ENCODE measurements at places on chromosomes 3 and 15.

GRCh38 chr3:142523921-142524566, 54.5 kb downstream of the ATR start:
- DNase-seq = no peak

GRCh38 chr3:65996589-65996988, 42.1 kb downstream of the MAGI1 start:
- DNase-seq = no peak

DNA sequence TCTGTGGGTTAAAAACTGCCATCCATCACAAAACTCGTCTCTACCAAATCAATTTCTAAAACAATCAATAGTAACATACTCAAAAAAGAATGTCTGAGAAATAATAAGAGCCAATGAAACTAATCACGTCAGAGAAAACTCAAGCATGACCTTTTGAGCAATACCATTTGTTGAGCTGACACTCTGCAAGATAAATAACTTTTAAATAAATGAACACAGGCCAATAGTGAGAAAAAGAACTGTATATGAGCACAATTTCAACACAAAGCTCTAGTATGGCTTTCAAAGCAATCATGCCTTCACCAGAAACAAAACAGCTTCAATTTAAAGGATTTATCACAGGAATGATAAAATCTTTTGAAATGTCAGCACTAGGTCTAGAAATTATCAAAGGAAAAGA, 249.2 kb upstream of the SETMAR start:
- DNase-seq = no peak

- DNase-seq = no peak
These were observed 85.3 kb upstream of the SLC6A6 start for GRCh38 chr3:14317057-14317553.

DNA sequence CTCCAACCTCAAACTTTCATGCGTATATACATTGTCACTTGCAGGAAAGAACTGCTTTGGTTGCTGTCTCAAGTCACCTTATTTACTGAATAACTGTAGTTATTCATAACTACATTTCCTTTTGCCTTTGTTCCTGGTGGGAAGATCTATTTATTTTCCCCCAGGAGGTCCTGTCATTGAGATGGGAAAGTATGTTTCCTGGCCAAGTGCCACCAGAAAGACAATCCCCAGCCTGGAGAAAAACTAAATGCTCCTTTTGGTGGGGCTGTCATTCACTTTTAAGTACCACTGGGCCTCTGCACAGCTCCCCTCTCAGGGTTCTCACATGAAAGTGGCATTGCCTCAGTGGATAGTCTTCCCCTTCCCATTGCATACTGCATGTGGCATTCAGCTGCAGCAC, 59.8 kb downstream of the LRRC3B start:
- no peak for DNase-seq

GRCh38 chr3:172285844-172286243, 162.4 kb downstream of the GHSR start:
- DNase-seq = no peak

GRCh38 chr3:152557302-152557999, 277.5 kb upstream of the P2RY1 start:
- DNase-seq = no peak

GRCh38 chr3:114567771-114568170, 273.9 kb downstream of the TIGIT start:
- no peak for DNase-seq

DNA sequence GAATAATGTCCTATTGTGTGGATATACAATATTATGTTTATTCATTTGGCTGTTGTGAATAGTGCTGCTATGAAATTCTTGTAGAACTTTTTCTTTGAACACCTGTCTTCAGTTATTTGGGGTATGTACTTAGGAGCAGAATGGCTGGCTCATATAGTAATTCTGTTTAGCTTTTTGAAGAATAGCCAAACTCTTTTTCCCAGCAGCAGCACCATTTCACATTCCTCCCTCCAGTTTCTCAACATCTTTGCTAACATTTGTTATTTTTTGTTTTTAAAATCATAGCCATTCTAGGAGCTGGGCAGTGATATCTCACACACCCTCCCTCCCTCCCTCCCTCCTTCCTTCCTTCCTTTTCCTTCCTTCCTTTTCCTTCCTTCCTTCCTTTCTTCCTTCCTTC, 39.7 kb downstream of the LSM3 start:
- no peak for DNase-seq

DNA sequence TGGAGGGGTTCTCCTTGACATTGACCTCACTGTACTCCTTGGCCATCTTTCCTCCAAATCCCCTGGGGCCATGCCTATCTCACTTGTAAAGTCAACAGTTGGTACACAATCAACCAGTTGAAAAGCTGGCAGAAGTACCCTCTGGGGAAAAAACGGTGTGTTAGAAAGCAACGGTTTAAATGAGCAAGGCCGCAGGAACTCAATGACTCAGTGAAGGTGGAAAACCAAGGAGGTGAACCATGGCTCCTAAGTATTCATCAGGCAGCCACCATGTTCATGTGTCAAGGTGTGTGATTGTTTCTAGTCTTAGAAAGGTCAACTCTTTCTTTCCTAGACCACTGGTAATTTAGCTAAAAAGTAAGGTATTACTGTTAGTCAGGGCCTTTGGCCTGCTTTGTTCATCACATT, 130.9 kb upstream of the SATB1 start:
- DNase-seq = no peak

GRCh38 chr3:41394896-41395295, 195.6 kb downstream of the CTNNB1 start:
- no peak for DNase-seq

DNA sequence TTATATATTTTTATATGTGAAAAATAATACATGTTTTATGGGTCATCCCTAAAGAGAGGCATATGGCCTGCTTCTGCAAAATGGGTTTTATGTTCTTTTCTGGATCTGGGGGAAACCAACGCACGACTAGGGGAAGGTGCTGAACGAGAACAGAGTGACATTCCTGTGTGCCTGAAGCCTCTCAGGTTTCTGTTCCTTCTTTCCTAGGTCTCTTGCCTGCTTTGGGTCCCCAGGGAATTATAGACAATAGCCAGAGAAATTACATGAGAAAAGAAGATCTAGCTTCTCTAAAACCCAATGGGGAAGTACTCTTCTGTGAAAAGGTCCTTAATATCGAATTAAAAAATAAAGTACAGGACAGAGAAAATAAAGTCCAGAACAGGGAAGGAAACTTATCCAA, 66.5 kb downstream of the IGSF11 start:
- no peak for DNase-seq

- DNase-seq = no peak
These were observed 3.9 kb downstream of the NUSAP1 start for GRCh38 chr15:41336549-41336948.

- no peak for DNase-seq
These were observed 81.3 kb upstream of the RNF7 start for GRCh38 chr3:141656771-141657170.

DNA sequence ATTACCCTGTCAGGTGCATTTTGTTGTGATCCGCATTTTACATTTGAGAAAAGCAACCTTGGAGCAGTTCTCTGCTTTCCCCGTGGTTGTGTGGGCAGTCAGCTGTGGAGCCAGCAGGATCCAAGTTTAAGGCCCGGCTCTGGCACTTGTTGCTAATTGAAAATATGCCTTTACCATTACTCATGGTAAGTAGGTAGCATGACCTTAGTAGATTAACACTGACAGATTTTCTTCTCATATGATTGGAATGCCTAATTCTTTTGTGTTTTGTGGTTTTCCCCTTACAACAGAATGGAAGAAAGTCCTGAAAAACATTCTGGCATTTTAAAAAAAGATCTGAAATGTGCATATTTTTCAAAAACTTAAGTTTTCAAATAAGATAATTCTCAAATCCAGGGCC, 246.5 kb upstream of the LRRN1 start:
- DNase-seq = no peak

- no peak for DNase-seq
These were observed 44.8 kb downstream of the KBTBD12 start for GRCh38 chr3:127959873-127960272.

- no peak for DNase-seq
These were observed 249.0 kb downstream of the MCTP2 start for GRCh38 chr15:94480289-94480834.

- no peak for DNase-seq
These were observed 3.0 kb upstream of the TKT start for GRCh38 chr3:53258600-53259426.

GRCh38 chr15:69061414-69061842, 46.9 kb downstream of the NOX5 start:
- DNase-seq = no peak

DNA sequence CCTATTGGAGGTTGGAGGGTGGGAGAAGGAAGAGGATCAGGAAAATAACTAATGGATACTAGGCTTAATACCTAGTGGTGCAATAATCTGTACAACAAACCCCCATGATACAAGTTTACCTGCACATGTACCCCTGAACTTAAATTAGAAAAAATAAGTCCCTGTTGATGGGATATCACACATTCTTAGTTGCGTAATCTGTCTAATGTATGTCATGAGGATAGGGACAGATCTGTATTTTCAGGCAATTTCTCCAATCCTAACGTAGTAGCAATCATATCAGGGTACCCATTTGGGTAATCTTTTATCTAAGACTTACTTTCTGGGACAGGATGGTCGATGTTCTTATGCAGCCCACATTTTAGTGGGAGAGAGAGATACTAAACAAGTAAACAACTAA, 239.1 kb upstream of the AZI2 start:
- no peak for DNase-seq

GRCh38 chr3:16906682-16907081, 21.9 kb downstream of the PLCL2 start:
- no peak for DNase-seq

DNA sequence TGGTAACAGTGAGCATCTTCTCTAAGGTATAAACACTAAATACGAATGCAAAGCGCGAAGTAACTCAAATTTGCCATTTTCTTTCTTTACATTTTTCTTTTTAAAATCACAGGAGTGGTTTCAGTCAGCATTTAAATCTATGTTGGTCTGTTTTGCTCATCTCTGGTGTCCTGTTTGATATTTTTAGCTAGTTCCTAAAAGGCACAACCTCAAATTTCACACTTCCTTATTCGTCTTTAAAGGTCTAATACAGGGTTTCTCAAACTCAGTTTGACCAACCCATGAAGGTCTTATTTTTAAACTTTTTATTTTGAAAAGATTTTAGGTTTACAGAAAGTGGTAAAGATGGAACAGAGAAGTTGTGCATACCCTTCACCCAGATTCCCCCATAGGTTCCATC, 201.1 kb downstream of the MAGI1 start:
- DNase-seq = no peak

DNA sequence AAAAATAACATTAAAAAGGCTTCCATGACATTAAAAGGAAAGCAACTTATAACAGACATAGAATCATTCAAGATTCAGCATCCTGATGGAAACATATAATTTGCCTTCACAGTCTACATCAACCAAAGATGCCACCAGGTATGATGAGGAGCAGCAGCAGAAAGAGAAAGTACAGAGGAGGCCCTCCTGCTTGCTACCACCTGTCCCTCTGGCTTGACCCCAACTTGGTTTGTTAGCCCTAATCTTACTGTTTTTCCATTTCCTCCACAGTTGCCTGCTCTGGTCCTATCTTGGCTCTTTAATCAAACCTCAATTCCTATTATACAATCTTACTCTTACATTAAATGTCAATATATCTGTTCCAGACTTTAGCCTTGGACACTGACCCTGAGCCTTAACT, 171.3 kb downstream of the DPH6 start:
- DNase-seq = no peak

- no peak for DNase-seq
These were observed 57.4 kb downstream of the NGLY1 start for GRCh38 chr3:25725810-25726209.

- DNase-seq = no peak
These were observed 54.5 kb upstream of the MEX3B start for GRCh38 chr15:82100111-82100929.

DNA sequence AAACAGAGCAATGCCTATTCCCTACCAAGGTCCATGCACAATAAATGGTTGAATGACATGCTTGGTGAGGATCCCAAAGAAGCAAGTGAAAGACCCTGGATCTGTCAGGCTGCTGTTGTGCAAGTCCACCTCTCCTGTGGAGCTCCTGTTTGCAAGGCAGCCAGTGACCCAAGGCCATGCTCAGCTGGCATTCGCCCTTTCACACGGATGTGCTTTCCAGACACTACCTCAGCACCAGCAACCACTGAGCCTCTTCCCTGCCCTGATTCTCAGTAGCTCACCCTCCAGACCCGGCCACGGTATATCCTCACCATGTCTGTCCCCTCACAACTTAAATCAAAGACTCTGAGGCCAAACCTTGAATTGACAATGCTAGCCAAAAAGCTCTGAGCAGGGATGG, 23.3 kb downstream of the WWTR1 start:
- no peak for DNase-seq

DNA sequence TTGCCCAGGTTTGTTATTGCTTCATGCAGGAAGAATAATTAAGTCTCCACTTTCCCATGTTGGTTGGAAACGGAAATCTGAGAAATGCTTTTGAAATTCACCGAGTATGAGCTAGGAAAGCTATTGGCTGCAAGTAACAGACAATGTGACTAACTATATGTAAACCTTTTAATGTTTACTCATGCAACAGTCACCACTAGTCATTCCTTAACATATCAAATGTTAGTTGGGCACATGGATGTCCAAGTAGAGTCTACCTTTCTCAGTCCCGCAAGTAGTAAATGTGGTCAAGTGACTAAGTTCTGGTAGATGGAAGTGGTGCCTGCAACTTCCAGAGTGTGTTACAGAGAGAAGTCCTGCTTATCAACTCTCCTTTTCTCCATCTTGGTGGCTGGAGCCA, 52.5 kb downstream of the KLF15 start:
- no peak for DNase-seq

GRCh38 chr15:88918738-88919137, 5.6 kb upstream of the MFGE8 start:
- no peak for DNase-seq

DNA sequence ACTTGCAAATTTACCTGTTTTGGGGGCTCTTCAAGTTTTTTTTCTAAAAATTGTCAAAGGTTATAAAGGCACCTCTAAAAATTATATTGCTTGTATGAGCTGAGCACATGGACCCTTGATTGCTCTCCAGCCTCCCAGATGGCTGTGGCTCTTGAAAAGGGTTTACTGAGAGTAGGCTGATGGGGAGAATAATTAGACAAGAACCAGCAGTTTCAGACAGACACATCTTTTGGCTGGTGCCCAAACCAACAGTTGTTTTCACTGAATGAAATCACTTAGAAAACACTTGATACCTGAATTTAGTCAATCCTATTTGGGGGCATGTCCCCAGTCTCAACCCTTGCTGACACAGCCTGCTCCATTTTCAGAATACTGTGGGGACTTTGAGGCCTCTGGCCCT, 217.6 kb downstream of the KBTBD8 start:
- DNase-seq = no peak

- no peak for DNase-seq
These were observed 12.6 kb upstream of the GOLGA6L7 start for GRCh38 chr15:28861031-28861534.
